ENCODE measurements at places on chromosomes 1 and 21.

DNA sequence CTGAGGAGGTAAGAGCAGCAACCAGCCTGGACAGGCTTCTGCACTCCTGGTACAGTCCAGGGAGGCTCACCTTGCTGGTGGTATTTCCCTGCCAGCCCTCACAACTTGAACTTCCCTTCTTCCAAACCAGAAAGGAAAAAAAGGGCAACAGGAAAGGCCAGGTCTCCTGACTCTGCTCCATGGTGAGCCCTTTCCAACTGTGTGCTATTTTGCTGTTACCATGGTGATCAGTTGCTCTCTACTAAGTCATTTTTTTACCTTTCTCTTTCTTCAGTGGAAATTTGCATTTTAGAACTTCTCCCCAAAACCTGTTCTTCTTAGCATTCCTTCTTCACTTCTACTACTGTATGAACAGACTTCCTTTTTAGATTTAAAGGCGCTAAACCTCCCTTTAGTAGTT is 164.3 kb downstream of the GRIK1 start:
- no peak for DNase-seq

GRCh38 chr1:16631248-16632043 is 18.1 kb upstream of the NBPF1 start:
- no peak for DNase-seq

- DNase-seq = no peak
These were observed 10.8 kb downstream of the MCL1 start for GRCh38 chr1:150568594-150568966.

DNA sequence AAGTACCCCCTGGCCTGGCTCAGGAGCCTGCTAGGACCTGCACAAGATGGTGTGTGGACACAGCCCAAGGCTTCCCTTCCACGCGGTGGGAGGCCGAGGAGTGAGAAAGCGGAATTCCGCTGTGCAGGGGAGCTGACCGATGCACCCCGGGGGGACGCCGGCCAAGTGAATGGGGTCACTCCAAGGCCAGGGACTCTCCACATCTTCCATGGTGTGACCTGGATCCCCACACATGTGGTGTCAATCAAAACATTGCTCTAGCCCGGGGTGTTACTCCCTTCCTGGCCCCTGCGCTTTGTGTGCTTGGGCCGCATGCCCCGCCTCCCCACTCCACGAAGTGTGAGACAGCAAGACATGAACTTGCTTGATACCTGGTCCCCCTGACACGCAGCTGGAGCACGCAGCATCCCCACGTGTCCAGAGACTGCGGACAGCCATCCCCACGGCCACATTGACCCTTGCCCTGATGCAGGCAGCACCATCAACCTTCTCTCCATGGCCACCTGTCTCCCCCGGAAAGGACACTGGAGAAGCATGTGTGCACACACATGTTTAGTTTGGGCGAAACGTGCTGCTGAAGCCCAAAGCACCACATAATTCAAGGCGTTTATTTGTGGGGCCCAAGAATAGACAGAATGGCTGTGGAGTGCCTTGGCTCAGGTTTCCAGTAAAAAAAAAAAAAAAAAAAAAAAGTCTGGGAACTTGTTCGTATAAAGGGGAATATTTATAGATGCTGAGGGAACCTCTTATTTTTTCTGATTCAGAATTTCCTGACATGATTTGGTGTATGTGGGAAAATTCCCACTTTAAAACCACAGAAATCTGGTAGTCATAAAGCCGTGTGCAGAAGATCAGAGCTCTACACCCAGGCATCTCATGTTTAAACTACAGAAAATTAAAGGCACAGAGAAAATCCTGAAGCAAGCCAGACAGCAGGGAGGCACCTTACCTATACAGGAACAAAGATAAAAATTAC is 171.7 kb downstream of the HUNK start:
- no peak for DNase-seq

- no peak for DNase-seq
These were observed 54.1 kb downstream of the RUNX1 start for GRCh38 chr21:34994766-34995631.

DNA sequence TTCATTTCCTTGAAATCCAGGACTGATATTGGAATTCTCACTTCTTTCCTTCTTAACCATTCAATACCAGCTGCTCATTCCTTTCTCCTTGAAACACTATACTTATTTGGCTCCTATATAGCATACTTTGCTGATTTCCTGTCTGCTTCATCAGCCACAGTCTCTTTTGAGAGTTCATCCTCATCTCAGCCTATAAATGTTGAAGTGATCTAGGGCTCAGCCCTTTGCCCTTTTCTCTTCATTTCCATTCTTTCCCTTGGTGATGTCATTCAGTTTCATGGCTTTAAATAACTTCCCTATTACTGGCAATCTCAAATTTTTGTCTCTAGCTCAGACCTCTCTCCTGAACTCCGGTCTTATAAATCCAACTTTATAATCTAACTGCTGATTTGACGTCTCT is 24.1 kb upstream of the RABGAP1L start:
- no peak for DNase-seq

DNA sequence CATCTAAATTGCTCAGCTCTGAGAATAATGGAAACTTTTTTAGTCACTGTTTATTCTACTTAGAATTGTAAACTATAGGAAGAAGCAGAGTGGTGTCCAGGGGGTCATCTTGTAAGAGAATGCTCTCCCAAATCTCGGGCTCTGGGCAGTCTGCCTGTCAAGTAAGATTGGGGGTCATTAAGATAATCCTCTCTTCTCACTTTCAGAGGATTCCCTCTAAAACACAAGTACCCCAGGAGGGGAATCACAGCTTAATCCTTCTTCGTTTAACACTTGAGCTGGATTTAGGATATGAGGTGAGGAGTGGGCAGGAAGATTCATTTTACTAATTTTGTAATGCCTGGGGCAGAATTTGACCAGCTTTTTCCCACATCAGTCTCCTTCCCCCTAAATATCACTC is 81.2 kb downstream of the RPS6KA1 start:
- DNase-seq = no peak

DNA sequence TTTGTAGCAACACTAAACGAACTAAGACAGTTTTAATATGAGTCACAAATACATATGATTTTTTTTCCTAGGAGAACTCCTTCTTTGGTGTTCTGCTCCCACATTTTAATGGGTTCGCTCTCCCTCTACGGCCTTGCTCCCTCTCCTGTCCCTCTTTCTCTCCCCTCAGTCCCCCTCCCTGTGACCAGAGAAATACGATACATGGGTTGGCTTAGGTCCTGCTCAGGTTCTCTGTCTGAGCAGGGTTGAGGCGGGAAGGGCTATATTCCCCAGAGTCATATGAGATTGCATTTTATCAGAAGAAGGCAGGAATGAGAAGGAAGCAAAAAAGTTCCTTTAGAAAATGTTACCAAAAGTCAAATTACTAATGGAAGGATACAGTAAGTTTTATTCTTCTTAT is 44.6 kb downstream of the UBE2U start:
- no peak for DNase-seq

- DNase-seq = no peak
These were observed 2.9 kb downstream of the ZNF672 start for GRCh38 chr1:248840946-248841345.
